ENCODE measurements at places on chromosomes 4 and X.

DNA sequence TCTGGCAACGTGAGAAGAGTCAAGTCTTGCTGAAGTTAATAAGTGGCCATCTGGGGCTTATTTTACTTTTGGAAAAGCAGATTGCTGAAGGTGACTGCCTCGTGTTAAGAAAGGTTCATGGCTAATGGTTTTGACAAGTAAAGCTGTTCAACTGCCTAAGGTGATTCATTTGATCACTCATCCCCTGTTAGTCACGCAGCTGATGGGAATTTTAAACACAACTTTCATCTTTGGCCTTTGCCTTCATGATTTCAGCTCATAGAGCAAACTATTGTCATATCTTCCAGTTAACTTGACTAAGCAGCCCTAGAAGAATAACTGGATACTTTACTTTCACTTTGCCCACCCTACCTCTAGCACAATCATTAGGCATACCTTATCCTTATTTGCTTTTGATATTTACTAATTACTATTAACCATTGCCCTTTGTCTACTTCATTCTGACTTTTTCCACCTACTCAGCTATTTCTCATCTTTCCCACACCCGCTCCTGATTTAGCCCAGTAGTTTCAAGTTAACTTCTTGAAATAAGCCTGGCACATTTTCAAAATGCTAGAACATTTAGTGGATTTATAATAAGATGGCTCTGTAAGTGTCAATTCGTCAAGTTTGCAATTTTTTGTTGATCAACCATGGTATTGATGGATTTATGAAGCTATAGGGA, 170.6 kb upstream of the S100G start:
- DNase-seq, result no peak

- no peak for DNase-seq
Observed at GRCh38 chr4:127822430-127822829, 40.3 kb downstream of the HSPA4L start.

DNA sequence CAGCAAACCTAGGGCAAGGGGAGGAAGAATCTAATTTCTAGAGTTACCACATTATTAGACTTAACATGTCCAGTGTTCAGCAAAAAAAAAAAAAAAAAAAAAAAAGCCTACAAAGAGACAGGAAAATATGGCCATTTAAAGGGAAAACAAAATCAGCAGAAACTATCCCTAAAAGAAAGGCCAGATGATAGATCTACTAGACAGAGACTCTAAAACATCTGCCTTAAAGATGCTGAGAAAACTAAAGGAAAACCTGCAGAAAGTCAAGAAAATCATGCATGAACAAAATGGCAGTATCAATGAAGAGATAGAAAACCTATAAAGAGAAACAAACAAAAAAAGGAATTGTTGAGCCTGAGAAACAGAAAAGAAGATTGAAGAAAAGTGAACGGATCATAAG, 43.8 kb downstream of the NELFA start:
- no peak for DNase-seq

DNA sequence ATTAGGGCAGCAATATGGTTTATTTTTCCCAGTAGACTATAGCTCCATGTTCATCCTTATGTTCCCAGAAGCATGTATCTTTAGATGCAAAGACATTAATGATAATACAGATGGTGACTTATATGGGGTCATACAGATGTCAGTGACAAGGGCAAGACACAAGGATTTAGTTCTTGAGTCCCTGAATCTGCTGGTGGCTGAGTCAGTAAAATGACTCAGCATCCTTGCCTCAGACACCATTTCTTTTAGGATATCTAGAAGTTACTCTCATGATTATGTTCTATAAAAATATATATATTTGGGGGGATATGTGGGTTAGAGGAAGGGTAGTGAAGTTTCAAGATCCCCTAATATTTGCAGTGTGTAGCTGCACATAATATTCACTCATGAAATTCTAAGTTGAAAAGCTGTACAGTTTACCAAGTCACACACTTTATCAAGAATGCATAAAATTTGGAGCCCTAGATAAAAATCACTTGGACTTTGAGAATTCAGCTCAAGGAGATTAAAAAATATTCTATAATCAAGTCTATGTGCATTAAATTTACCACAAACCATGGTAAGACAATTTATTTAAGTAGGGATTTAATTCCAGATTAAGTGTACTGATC, 101.9 kb downstream of the LNX1 start:
- no peak for DNase-seq

GRCh38 chrX:38859602-38860001, 58.3 kb downstream of the MID1IP1 start:
- no peak for DNase-seq

GRCh38 chr4:77861495-77861894, 1.1 kb upstream of the MRPL1 start:
- DNase-seq, result no peak

GRCh38 chr4:152106113-152106763, 345.4 kb upstream of the GATB start:
- DNase-seq, result no peak

DNA sequence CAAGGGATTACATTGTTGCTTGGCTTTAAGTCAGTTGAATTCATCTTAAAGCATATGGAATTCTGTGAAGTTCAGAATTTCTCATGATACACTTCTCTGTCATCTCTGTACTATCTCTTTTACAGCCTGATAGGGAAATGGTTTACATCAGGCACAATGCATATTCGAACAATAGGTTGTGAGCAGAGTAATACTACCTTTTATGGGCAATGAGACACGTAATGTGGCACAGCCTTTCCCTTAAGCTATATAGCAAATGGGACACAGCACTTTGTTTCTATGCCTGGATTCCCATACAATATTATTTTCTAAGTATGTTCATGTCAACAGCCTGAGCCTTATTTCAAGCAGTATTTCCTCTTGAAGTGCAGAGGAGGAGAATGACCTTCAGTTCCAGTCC, 58.4 kb downstream of the SYNPO2 start:
- no peak for DNase-seq

DNA sequence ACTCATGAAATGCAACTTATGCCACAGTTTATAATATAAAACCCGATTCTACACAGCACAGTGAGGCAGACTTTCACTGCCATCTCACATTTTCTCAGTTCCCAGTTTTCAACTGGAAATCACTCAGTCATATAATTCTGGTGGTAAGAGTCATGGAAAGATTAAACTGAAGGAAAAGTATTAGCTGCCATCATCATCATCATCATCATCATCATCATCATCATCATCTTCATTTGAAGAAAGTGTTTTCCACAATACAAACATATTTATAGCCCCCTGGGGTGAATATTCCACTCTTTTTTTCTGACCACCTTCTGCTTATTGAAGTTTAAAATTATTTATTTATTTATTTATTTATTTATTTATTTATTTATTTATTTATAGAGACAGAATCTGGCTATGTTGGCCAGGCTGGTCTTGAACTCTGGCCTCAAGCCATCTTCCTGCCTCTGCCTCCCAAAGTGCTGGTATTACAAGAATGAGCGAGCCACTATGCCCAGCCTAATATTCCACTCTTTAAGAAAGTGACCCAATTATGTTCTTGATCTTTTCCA, 6.0 kb upstream of the UBQLN2 start:
- no peak for DNase-seq

- DNase-seq, result no peak
Observed at GRCh38 chr4:185800266-185800945, 11.6 kb downstream of the SORBS2 start.

DNA sequence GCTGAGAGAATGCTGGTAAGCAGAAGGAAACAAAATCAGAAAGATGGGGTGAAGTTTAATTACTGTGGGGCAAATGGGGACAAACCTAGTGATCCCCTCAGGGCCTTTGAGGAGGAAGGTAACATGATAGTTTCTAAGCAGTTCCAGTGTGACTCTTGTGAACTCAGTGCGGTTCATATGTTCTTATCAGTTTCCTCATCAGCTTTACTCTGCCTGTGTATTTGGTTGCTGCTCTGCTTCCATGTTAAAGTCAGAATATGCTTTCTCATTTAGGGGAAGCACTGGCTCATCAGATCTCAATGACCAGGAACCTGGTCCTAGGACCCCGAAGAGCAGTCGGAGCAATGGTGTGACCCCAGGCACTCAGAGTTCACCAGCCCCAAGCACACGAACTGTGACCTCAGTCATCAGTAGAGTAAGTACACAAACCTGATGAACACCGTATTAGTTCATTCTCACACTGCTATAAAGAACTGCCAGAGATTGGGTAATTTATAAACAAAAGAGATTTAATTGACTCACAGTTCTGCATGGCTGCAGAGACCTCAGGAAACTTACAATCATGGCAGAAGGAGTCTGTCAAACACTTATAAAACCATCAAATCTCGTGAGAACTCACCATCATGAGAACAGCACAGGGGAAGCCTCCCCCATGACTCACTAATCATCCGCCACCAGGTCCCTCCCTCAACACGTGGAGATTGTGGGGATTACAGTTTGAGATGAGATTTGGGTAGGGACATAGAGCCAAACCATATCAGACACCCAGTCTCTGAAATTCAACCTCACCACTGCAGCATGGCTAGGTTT, 83.0 kb downstream of the SYTL5 start:
- no peak for DNase-seq

DNA sequence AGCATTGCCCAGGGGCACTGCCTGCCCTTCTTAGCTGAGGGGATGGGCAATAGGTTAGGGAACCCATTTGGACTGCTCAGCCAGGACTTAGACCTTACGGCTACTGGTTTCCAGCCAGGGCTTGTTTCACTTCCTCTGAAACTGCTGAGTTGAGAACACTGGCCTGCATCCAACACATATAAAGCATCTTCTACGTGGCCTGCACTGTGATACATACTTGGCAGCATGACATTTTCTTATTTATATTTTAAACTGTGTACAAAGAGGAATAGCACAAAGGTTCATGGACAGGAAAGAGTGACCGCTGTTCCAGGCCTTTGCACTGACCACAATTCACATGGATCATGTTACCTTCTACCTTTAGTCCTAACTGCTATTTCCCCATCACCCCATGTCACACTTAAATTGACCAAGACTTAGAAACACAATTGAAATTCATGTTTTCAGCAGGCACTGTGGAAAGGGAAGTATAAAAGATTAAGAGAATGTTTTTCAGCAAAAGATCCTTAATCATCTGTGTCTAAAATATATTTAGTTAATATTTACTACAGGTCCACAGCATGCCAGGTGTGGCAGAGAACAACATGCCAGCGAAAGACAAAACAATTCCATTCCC, 43.7 kb downstream of the NLGN4X start:
- DNase-seq, result no peak

- DNase-seq, result no peak
Observed at GRCh38 chr4:98891478-98892337, 37.2 kb downstream of the EIF4E start.
